ENCODE measurements at places on chromosomes 11 and 22. TPM values are rescaled to one million over a fixed set of nuclear protein-coding genes. Genes with fewer than 3 reads are reported as not detected.

The TMA7B gene
- polyA plus RNA-seq, result 0.24 TPM

The SLC36A4 gene
- 22.0 TPM for polyA plus RNA-seq

The CAVIN3 gene
- 20.4 TPM for polyA plus RNA-seq

The KCNK4 gene
- not detected for polyA plus RNA-seq

The CAPN1 gene
- 83.0 TPM for polyA plus RNA-seq

The DUSP8 gene
- 1.8 TPM for polyA plus RNA-seq

The STK33 gene
- polyA plus RNA-seq, result 23.9 TPM

The SOX6 gene
- polyA plus RNA-seq, result 14.9 TPM

DNA sequence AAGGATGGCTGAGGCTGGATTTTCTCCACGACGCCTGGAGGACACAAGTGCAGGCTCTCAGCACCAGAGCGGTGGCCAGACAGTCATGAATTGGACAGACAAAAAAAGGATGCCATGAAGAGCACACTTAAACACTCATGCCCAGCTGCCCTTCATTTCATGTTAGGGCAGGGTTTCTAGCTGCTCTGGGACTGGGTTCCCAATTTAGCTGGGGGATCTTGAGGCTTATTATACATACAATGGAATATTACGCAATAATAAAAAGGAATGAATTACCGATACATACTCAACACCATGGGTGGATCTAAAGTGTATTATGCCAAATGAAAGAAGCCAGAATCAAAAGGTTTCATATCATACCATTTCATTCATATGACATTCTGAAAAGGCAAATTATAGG, 512.1 kb upstream of the LRRC4C start:
- DNase-seq, result no peak

GRCh38 chr11:35935390-35935789, 8.5 kb upstream of the LDLRAD3 start:
- no peak for DNase-seq

GRCh38 chr11:24289301-24289700, 207.6 kb upstream of the LUZP2 start:
- DNase-seq, result no peak

DNA sequence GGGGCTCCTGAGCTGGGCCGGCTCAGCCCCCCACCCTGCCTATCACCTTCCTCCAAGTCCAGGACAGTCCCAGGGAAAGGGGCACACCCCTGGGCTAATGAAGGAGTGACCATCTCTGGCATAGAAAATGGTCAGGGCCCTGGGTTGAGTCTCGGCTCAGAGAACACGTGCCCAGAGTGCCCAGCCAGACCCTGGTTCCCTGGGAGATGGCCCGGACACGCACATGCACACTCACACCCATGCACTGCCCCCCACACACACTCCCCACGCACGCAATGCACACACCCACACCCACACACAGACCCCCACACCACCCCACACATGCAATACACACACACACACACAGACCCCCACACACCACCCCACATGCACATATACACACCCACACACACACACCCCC, 28.7 kb downstream of the KCNC1 start:
- DNase-seq, result no peak

DNA sequence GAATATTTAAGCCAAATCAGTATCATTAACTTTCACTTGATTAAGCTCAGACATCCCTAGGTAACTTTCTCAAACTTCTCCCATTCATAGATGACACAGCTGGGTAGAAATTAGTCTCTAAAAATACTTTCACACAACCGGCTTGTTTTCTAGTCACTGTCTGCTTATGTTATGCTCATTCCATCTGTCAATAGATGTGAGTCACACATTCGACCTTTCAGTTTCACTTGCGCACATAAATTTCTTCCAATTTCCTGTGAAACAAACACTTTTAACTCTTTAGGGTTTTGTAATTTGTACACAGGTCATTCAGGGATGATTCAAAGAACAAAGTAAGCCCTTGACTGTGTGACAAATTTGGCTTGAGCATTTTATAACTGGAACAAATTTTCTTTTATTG, 723.0 kb downstream of the KCNA4 start:
- no peak for DNase-seq

DNA sequence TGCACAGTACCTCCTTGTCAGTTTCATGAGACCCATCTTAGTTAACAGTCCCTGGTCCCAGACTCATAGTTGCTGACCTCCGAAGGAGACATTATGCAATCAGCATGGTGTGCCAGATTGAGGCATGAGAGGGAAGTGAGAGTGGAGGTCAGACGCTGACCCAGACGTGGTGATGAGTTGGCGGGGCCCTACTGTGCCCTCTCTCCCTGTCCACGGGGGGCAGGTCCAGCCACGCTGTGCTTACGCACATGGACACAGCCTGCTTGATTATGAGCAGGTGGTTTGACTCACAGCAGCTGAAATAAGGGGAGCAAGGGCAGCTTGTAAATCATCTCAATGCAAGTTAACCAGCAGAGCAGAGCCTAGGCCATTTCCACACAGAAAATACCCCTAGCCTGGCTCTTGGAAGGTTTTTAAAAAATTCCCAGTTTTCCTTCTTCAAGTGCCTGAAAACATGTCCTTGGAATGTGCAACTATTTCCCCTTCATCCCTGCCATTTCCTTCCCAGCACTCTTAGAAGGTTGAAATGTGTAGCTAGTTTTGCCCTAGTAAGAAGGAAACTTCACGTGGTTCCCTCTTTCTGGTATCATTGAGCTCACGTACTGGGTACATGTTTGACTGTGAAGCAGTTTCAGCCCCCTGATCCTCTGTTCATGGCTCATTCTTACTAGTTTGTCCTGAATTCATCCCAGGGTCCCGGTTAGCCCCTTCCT, 122.6 kb upstream of the SORL1-AS1 start:
- peak; percentile 90 for DNase-seq

- DNase-seq, result peak; percentile 42
Observed at GRCh38 chr22:48605856-48606481, 1221.7 kb downstream of the BRD1 start.

DNA sequence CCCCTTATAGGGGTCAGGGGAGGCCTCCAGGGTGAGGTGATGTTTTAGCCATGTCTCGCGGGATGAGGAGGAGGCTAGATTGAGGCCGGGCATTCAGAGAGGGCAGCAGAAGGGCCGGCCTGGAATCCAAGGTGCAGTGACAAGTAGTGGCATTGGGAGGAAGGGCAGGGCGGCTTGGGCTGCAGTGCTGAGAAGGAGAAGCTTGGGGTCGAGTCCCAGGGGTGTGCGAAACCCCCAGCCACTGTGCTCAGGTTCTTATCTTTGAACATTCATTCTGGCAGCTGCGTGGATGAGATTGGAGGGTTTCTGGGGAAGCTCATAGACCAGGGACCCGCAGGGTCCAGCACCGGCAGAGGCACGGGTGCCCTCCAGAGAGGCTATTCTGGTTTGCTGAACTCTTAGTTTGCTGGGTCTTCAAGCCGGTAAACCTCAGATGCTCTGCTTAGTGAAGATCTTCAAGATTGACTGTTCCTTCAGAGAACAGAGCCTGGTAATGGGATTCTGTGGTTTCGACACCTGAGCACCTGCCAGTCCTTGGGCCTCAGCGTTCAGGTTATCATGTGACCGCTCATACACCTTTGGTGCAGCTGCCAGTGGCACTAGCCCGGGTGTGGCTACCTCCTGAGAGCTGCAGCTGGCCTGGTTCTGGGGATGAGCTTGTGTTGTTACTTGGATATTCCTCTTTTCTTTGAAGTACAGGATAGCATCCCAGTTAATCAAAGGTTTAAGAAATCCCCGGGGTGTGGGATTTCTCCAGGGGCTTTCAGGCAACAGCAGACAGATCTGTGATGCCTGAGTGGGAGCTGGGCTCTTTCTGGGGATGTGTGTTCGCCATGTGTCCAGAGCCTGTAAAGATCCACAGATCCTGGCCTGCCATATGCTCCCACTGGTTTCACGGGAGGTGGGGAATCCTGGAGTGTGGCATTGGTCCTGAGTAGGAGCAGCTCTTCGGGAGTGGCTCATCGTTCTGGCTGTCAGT, 152.8 kb downstream of the TBC1D22A start:
- no peak for DNase-seq

DNA sequence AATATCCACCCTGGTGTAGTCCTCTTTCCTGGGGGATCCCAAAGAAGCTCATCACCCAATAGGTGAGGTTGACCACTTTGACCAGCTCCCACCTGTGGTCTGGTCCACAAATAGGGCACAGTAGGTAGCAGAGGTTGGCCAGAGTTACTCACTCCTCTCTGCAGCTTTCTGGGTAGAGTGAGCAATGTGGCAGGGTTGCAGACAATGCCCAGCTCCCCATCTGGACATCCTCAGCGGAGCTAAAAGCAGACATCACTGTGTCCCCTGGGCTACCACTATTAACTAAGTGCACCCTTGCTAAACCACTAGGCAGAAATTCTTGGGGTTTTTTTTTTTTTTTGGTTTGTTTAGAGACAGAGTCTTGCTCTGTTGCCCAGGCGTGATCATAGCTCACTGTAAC, 48.4 kb upstream of the TP53I11 start:
- no peak for DNase-seq

- no peak for DNase-seq
Observed at GRCh38 chr22:27962268-27963044, 43.4 kb upstream of the PITPNB start.

GRCh38 chr22:37860796-37861421, 11.7 kb downstream of the EIF3L start:
- DNase-seq, result no peak

DNA sequence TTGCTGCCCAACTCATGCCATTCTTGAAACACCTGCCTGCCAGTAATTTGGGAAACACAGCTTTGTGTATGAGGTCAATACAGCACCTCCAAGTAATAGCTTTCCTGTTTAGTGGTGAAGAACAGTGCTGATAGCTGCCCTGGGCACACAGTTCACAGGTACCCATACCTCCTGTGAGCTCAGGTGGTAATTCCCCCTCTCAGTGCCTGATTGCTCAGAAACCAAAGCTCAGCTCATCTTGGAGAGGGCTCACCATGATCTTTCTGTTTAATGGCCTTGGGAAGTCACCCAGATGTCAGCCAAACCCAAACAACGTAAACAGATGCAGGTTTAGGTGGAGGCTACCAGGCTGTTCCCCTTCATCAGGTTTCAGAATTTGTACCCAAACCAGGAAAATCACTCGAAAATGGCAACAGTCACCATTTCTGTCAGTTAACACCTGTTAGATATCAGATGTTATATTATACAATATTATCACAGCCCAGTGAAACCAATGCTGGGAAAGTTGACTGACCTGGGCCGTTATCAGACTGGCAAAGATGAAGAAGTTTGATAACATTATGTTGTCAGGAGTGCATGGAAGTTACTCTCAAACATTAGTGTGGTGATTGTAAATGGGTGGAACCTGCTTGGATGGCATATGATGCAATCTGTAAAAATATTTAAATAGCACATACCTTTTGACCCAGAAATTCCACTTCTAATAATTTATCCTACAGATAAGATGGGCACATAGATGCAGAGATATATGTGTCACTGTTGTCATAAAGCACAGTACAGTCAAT, 18.9 kb downstream of the VSTM5 start:
- no peak for DNase-seq

DNA sequence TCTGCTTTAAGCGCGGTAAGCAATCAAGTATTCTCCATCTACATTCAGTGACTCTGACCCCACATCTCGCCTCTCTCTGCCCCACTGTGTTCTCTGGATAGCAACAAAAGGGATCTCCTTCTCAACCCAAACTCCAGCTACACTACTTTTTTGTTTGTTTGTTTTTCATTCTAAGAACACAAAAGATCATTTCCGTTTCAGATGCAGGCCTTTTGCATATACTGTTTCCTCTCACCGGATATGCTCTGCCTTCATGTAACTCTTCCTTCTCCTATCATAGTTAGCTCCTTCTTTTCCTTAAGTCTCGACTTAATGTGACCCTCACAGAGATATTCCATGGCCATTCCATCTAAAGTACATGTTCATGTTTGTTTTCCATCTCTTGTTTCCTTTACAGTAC, 179.8 kb upstream of the MTMR2 start:
- DNase-seq, result no peak

DNA sequence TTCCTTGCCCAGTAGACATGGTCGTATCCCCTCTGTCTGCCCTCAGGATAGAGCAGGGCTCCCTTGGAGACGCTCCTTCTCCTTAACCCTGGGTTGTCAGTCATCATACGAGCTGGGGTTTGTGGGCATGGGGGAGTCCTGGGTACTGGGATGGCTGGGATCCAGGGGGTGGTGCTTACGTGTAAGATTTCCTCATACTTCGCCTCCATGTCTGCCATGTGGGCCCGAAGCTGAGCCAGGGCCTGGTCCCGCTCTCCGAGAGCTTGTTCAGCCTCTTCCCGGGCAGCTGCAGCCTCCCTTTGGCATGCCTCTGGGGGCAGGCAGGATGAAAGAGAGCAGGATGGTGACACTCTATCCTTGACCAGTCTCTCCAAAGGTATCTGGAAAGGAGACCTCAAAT, 5.3 kb downstream of the NHERF4 start:
- no peak for DNase-seq

DNA sequence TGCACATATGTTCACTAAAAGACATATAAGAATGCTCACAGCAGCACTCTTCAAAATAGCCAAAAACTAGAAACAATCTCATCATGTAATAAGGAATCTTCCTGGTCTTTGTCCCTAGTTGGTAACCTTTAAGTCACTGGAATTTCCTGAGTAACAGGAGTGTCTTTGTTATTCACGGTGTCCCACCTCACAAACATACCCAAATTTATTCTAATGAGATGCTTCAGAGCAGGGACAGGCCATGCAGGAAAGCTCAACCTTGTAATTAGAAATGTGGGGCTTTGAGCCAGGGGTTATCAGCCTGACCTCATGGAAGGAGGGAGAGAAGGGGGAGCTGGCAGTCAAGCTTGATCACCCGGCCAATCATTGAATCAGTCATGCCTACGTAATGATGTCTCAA, 40.3 kb upstream of the NFRKB start:
- DNase-seq, result no peak

GRCh38 chr22:44538051-44538450, 40.0 kb upstream of the RTL6 start:
- no peak for DNase-seq

DNA sequence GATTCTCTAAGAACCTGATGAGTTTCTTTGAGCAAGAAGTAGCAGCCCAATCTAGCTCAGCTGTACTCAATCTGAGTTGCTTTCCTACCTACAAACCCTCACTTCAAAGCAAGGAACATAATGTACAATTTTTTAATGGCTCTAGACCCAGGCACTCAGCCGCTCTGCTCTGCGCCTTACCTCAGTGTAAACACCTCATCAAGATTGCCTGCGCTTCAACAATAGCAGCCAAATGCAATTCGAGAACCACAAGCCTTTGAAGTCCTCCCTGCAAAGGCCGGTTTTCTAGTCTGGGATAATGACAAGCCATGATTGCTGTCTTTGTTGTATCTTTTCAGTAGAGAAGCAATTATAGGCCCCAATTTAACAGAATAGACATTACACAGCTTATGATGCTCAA, 38.0 kb downstream of the JHY start:
- DNase-seq, result peak; percentile 32

- DNase-seq, result no peak
Observed at GRCh38 chr11:73135346-73136284, 6.5 kb downstream of the FCHSD2 start.

DNA sequence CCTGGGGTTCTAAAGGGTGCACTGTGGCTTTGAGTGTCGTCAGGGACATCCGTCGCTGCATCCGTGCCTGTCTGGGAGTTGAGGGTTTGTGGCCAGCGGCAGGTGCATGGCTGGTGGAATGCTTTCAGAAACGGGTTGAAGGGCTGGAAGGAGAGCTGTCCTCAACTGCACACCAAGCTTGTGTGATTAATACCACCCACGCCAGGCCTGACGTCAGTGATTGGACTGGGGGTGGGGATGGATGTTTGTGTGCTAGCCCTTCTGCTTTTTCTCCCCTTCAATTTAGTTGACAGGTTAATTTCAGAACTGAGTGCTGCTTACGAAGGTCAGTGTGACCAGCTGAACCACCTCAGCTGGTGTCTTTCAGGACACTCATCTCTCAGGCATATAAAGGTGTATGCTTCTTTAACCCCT, 3.2 kb upstream of the GAB2 start:
- peak; percentile 77 for DNase-seq
